AG04449 (cell line): ENCODE measurements at places on chromosomes 5 and 9.

- no peak for DNase-seq
Observed at GRCh38 chr9:95336281-95336680, 18.8 kb upstream of the FANCC start.

DNA sequence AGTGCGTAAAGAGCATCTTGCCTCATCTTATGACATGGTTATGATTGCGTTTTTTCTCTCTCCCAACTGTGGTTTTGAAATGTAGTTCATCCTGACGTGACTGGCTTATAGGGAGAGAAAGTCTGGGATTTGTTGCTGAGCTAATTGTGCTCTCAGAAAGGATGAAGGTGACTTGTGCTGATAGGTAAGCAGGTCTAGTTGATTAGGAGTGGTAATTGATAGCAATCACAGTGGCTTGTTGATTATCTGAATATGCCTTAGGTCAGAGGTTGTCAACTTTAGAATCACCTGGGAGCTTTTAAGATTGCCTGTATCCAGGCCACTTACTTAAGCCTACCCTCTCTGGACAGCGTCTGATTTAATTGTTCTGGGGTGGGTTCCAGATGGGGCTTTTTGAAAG, 117.8 kb downstream of the TLE4 start:
- DNase-seq = no peak

GRCh38 chr5:146751054-146751453, 127.5 kb downstream of the PPP2R2B start:
- no peak for DNase-seq

GRCh38 chr5:72917371-72917776, 38.5 kb upstream of the FCHO2 start:
- no peak for DNase-seq

- DNase-seq = no peak
Observed at GRCh38 chr5:176387384-176387925, 943 bp downstream of the NOP16 start.

GRCh38 chr9:71748280-71748743, 20.0 kb downstream of the CEMIP2 start:
- DNase-seq = peak; percentile 59

DNA sequence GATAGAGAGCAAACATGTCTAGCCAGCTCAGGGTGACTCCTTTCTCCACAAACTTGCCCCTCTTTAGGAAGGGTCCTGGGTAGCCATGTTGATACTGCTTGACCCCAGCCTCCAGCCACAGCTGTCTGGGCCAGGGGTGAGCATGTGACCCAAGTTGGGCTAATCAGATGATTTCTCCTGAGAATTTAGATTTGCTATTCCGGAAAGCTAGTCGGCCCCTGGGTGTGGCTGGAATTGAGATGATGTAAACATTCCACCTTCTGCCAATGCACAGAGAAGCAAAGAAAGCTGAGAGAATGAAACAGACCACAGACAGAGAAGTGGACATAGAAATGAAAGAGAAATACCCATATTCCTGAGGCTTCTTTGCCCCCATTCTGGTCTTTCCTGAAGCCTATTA, 17.8 kb upstream of the B4GALT1 start:
- no peak for DNase-seq

DNA sequence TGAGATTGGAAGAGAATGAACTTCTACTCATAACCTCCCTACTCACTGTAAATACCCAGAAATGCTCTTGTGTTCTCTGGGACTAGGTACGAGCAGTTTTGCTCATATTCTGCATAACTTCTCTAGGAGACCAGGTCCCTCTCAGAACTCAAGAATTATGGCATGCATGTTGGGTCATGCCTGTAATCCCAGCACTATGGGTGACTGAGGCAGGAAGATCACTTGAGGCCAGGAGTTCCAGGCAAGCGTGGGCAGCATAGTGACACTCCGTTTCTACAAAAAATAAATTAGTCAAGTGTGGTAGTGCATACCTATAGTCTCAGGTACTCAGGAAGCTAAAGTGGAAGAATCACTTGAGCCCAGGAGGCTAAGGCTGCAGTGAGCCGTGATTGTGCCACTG, 141.9 kb downstream of the OXCT1 start:
- DNase-seq = no peak

DNA sequence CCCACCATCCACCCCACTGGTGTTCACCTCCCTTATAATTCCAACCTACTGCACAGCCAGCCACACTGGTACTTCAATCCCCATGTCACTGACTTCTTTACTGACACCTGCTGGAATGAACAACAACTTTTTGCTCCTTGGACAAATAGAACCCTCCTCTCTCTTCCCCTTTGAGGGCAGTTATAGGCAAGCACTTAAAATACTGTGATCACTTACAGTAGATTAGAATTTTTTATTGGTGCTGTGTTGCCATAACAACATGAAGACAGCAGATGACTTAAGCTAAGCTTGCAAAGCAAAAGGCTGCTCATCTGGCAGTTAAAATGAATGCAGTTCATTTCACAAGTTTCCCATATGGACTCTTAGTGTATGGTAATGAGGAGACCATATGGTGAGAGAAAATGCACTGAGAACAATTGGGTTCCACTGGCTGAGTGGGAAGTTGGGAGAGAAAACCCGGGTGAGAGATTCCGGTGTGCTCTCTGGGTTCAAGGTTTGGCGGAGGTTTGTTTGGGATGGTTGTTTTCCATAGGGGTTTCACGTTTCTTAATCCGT, 374.3 kb downstream of the EBF1 start:
- DNase-seq = peak; percentile 19

GRCh38 chr5:108858959-108859358, 111.3 kb downstream of the FER start:
- DNase-seq = no peak

DNA sequence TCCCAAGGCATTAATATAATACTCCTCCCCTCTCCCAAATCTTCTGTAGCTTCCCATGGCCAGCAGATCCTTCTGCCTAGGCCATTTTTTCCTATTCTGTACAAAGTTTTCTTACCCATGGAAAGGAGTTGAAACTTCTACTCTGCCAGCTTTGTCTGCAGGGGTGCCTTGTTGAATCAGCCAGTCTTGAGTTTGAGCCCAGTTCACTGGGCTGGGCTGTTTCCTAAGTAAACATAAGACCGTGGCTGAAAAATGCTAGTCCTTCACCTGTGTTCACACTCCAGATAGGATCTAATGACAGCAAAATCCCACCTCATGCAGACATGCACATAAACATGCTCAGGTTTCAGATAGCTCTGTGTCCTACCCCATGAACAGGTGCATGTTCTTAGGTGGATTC, 10.4 kb downstream of the TEX48 start:
- DNase-seq = no peak

GRCh38 chr9:13845460-13845859, 468.5 kb downstream of the NFIB start:
- DNase-seq = no peak

GRCh38 chr9:116466271-116467235, 220.6 kb upstream of the TRIM32 start:
- no peak for DNase-seq

DNA sequence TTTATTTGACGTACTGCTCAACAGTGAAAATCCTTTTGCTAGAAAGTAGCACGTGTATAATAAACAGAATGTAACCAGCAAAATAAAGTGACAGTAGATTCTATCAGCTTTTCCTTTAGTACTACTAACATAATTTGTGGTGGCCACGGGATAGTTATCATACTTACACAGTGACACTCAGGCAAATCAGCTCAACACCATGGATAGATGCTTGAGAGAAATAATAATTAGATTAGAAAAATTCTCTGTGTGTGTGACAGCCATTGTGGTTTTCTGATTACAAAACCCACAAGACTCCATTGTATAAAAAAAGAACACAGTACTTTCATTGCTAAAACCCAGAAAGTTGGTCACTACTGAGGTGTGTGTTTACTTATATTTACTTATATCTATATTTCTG, 101.1 kb downstream of the MUSK start:
- DNase-seq = no peak

GRCh38 chr5:87777877-87778276, 365.1 kb upstream of the CCNH start:
- DNase-seq = no peak

GRCh38 chr9:126159430-126160060, 167.1 kb upstream of the MVB12B start:
- no peak for DNase-seq

- no peak for DNase-seq
Observed at GRCh38 chr5:125685771-125686170, 737.4 kb upstream of the GRAMD2B start.

DNA sequence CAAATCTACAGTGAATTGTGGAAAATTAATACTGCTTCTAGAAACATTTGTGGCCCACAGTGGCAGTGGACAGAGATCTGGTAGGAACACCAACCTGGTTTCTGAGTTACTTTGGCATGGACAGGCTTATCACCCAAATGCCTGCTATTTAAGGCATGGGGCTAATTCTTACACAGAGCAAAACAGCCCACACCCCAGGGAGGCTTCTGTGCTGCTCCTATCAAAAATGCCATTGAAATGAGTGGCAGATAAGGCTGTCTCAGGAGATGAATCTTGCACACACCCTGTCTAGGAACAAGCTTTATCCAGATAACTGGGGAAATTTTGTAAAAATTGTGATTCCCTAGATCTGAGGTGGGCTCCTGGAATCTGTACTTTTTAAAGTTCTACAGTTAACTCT, 307.1 kb downstream of the TLE1 start:
- no peak for DNase-seq

DNA sequence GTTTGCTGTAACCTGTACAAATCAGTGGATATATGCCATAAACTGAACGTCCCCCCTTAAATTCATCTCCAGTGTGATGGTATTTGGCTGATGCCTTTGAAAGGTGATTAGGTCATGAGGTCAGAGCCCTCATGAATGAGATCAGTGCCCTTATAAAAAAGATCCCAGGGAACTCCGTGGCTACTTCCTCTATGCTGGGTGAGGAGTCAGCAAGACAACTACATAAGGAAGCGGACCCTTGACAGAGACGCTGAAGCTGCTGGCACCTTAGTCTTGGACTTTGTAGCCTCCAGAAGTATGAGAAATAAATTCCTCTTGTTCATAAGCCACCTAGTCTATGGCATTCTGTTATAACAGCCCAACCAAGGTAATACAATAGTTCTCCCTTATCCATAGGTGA, 215.1 kb upstream of the ZNF608 start:
- no peak for DNase-seq

DNA sequence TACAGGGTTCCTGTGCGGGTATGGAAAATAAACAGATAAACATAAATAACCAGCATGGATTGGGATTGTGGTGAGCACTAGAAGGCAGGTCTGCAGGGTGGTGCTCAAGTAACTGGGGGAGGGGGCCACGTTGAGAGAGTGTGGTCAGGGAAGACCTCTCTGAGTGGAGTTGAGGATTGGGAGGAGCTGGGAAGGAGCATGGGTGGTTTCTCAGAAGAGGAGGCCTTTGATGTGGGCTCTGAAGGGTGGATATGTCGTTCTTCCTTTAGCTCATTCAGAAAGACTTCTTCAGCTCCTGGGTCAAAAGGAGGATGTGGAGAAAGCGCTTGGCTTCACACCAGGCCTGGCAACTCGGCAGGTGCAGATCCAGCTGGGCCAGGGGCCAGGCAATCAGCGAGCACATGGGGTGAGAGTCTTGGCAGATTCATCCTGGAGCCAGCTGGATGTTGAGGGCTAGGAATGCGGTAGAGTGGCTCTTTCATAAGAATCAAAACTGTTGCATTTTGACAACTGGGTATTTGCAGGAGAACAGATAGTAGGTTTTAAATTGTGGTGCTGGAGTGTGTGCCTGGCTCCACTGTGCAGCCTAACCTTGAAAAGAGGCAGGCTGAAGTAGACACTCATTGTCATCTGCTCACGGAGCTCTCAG, 71.7 kb downstream of the PCSK5 start:
- no peak for DNase-seq

- no peak for DNase-seq
Observed at GRCh38 chr5:56693220-56693579, 122.1 kb upstream of the MAP3K1 start.

DNA sequence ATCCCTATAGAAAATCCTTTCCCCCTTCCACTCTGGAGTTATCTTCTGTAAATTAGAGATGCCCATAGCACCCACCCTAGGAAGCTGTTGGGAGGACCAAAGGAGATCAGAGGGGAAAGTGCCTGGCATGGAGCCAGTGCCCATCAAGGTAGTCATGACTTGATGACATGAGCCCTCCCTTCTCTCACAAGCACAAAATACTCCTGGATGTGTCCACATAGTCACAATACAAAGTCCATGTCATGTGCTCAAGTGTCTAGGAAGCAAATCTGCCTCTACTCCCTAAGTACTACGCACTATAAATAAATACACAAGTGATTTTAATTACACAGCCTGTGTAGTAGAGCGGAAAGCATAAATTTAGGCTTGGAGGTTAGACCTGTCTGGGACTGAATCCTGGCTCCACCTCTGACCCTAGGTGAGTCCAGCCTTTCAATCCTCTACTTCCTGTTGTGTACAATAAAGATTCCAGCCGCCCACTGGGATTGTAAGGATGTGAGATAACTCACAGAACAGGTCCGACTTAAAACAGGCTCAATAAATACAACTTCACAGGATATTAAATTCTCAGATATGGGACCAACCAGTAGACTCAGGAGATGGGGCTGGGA, 30.6 kb downstream of the TTC39B start:
- no peak for DNase-seq

DNA sequence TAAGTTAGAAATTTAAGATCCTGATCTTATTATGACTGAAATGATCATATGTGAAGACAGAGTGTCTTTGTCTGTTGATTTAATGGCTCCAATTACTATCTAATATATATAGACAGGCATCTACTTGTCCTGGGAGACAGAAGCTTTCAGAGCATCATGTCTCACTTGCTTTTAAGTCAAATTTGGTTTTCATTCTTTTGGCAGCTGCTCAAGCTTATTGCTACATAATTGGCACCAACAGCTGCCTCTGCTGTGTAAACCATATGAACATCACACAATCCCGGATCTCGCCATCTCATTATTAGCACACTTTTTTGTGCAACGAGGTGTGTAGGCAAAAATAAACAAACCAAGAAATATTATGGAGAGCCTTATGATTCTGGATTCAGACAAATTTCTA, 1717.9 kb downstream of the EFNA5 start:
- no peak for DNase-seq

DNA sequence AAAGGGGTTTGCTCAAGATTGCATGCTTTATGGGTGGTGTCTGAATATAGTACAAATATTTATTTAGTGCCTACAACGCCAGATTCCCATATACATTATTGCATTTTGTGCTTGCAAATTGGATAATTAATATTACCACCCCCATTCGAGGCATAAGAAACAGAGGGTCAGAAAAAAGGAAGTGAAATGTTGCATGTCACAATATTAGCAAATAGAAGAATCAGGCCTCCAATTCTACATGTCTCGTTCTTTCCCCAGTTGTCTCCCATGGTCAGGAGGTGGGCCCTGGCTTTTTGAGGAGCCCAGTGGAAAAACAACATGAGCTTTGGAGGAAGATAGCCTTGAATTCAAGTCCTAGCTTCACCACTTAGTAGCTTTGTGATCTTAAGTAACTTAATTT, 98.1 kb upstream of the CCDC112 start:
- DNase-seq = no peak

GRCh38 chr5:93330506-93330905, 250.5 kb downstream of the NR2F1-AS1 start:
- DNase-seq = no peak

DNA sequence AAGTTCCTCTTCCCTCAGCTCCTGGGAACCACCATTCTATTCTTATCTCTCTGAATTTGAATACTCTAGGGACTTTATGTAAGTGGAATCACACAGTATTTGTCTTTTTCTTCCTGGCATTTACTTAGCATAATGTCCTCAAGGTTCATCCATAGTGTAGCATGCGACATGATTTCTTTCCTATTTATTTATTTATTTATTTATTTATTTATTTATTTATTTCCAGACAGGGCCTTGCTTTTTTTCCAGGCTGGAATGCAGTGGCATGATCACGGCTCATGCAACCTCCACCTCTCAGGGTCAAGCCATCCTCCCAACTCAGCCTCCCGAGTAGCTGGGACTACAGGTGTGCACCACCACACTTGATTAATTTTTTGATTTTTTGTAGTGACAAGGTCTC, 142.1 kb downstream of the GPBP1 start:
- DNase-seq = no peak
